ENCODE measurements at places on chromosomes 1 and 21.

- H3K27me3 ChIP-seq = no peaks in the 10 kb centered on the region
- H3K27ac ChIP-seq = no peak overlapping the region
- no peaks in the 10 kb centered on the region for H3K36me3 ChIP-seq
- no peaks in the 10 kb centered on the region for H3K4me1 ChIP-seq
These were observed 49.7 kb upstream of the GFI1 start for GRCh38 chr1:92536211-92536979.

- no peaks in the 10 kb centered on the region for H3K27me3 ChIP-seq
- peak; percentile 12 for DNase-seq
- H3K4me1 ChIP-seq = no peaks in the 10 kb centered on the region
These were observed 1.4 kb upstream of the ARF1 start for GRCh38 chr1:228081144-228081543.

DNA sequence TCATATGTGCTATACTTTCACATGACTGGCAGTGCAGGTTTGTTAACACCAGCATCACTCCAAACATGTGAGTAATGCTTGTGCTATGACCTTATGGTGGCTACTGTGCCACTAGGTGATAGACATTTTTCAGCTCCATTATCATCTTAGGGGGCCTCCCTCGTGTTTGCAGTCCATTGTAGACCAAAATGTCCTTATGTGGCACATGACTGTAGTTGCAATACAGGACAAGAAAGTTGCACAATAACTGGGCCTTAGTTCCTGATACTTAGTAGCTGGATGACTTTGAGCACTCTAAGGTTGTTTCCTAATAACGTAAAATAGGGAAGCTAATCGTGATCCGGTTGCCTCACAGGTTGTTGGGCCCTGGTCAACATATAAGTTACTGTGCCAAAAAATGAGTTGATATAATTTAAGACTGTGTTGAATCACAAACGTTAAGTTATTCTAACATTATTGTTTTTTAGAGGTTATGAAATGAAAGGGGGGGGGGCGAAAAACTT lies 511 bp upstream of the SNX27 start:
- peak overlapping the region; percentile 99 for H3K4me3 ChIP-seq
- peaks cover 48% of the 10 kb centered on the region for H3K4me1 ChIP-seq
- H3K36me3 ChIP-seq = no peaks in the 10 kb centered on the region

DNA sequence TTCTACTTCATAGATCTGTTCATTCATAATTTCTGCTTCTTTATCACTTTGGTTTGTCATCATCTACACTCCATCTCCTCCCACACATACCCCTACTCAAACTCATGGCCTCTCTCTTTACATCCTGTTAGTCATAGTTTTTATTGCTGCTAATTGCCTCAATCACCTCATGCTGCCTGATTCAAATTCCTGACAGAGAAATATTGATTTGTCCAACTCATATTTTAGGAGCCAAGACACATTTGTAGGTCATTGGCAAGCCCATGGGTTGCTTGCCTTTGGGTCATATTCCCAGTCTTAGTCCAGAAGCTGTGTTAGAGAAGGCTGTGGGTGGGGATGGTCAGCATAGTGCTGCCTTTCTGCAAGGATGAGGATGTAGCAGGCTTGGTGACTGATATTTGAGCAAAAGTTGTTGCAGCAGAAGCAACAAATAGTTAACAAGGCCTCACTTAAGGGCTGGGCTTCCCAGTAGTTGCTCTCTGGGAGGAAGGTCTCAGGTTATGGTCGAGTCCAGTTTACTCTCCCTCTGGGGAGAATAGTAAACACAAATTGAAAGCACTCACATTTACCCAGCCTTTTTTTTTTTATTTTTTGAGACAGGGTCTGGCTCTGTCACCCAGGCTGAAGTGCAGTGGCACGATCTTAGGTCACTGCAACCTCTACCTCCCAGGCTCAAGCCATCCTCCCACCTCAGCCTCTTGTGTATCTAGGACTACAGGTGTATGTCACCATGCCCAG lies 22.4 kb upstream of the EPS15 start:
- H3K4me1 ChIP-seq = no peaks in the 10 kb centered on the region
- no peak overlapping the region for H3K4me3 ChIP-seq
- H3K36me3 ChIP-seq = no peaks in the 10 kb centered on the region
- no peak overlapping the region for H3K27ac ChIP-seq

DNA sequence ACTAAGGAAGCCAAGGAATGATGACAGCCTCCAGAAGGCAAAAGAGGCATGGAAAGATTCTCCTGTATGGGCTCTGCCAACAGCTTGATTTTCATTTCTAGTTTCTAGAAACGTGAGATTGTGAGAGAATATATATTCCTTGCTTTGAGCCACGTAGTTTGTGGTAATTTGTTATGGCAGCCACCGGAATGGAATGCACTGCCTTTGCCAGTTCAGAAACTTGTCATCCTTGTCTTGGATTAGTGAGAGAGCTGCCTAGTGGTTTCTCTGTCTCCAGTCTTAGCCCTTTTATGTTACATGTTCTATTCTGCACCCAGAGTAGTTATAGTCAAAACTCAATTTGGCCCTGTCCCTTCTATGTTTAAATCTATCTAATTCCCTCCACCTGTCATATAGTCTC lies 216.0 kb upstream of the PTGFR start:
- no peak for DNase-seq
- H3K27me3 ChIP-seq = no peaks in the 10 kb centered on the region
- H3K36me3 ChIP-seq = no peaks in the 10 kb centered on the region
- H3K4me1 ChIP-seq = no peaks in the 10 kb centered on the region

GRCh38 chr21:31198575-31198974 lies 145.5 kb downstream of the TIAM1 start:
- no peak overlapping the region for H3K4me3 ChIP-seq
- H3K4me1 ChIP-seq = peaks cover 22% of the 10 kb centered on the region
- peak; percentile 37 for DNase-seq
- H3K27me3 ChIP-seq = no peaks in the 10 kb centered on the region

DNA sequence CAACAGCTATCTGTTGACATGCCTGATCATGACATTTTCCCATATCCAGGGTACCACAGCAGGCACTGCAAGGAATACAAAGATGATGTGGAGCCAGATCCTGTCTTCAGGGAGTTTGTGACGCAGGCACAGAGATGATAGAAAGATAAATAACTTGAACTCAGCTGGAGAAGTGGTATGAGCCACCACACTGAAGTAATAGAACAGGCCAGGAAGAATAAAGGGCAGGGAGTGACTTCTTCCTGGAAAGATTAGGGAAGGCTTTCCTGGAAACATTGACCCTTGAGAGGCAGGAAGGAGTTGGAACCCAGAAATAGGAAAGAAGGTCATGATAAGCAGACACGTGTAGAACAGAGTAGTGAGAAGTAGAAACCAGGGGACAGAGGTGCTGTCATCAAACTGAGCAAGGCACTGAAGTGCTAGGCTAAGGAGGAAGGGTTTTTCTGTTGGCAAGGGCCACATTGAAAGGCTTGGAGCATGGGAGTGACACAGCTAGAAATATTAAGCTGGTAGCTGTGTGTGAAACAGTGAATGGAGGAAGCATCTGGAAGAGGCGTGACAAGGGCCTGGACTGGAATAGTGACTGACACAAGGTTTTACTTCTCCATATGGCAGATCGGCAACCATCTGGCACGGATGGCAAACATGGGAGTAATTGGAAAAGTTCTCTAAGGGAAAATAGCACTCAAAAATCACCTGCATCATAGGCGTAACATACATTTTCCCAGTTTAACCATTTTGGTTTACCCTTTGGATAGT lies 68.4 kb downstream of the AK5 start:
- no peak for DNase-seq
- H3K36me3 ChIP-seq = no peaks in the 10 kb centered on the region
- no peak overlapping the region for H3K4me3 ChIP-seq
- no peaks in the 10 kb centered on the region for H3K27me3 ChIP-seq
- no peak overlapping the region for H3K27ac ChIP-seq

GRCh38 chr1:33719326-33719725 lies 144.6 kb upstream of the HMGB4 start:
- H3K27me3 ChIP-seq = no peaks in the 10 kb centered on the region
- no peaks in the 10 kb centered on the region for H3K36me3 ChIP-seq
- H3K27ac ChIP-seq = no peak overlapping the region
- no peak overlapping the region for H3K4me3 ChIP-seq
- H3K4me1 ChIP-seq = no peaks in the 10 kb centered on the region

- DNase-seq = no peak
- H3K4me3 ChIP-seq = no peak overlapping the region
- no peak overlapping the region for H3K27ac ChIP-seq
These were observed 153.2 kb downstream of the SPATA46 start for GRCh38 chr1:162223488-162223887.

DNA sequence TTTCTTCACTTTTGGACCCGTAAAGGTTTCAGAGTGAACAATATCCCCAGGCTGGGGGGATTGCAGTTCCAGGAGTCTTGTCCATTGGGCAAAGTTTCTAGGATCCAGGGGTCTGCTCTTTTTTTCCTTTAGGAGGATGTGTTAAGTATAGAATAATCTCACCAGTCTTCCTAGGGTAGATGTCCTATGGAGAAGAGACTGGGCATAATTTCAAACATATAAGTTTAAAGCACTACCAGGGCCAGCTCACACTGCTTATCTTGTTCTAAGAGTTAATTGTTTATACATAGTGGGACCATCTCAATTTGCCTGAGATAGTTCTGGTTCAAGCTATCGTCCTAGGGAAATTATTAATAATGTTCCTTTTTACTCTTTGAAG lies 1.2 kb downstream of the CHI3L2 start:
- H3K27me3 ChIP-seq = no peaks in the 10 kb centered on the region
- H3K36me3 ChIP-seq = no peaks in the 10 kb centered on the region
- DNase-seq = no peak

GRCh38 chr1:67888216-67889106 lies 55.2 kb upstream of the GNG12 start:
- DNase-seq = no peak
- no peaks in the 10 kb centered on the region for H3K36me3 ChIP-seq
- H3K27ac ChIP-seq = no peak overlapping the region

Data from tibial nerve (tissue), 4 donors.